Bladder microvascular endothelial cell (primary cell): ENCODE measurements at places on chromosomes 5 and 9. TPM values are rescaled to one million over a fixed set of nuclear protein-coding genes. Genes with fewer than 3 reads are reported as not detected.

Gene INIP
- total RNA-seq, result 9.7 and 22.0 TPM in 2 replicates

Gene TMEM174
- total RNA-seq, result not detected in 2 replicates

Gene PSAT1
- 7.9 and 22.0 TPM in 2 replicates for total RNA-seq

Gene AGXT2
- not detected in 2 replicates for total RNA-seq

Gene PPP3R2
- not detected in 2 replicates for total RNA-seq
